ENCODE measurements at places on chromosomes 12 and 14. TPM values are rescaled to one million over a fixed set of nuclear protein-coding genes. Genes with fewer than 3 reads are reported as not detected.

DNA sequence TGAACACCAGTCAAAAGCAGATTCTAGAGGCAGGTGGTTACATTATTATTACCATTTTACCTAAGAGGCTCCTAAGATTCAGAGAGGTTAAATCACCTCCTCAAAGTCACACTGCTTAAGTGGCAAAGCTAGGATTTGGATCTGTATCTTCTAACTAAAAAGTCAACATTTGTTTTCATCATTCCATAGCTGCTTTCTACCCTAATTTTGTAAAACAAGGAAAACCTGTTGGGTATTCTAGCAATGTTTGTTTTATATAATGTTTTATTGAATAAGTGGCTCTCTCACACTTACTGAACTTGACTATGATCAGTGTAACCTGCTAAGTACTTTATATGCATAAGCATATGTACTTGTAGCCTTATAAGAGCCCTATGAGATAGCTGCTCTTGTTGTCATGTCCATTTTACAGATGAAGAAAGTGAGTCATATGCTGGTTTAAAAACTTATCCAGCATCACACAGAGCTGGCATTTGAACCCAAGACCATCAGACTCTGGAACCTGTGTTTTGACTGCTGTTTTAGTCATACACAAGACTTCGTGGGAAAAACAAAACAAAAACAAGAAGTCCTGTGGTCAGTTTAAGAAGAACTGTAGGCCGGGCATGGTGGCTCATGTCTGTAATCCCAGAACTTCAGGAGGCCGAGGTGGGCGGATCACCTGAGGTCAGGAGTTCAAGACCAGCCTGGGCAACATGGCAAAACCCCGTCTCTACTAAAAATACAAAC lies 31.7 kb upstream of the EVL start:
- no peak overlapping the region for H3K4me3 ChIP-seq
- H3K27me3 ChIP-seq = no peaks in the 10 kb centered on the region
- peaks cover 49% of the 10 kb centered on the region for H3K4me1 ChIP-seq
- no peaks in the 10 kb centered on the region for H3K36me3 ChIP-seq
- no peak overlapping the region for H3K27ac ChIP-seq

DNA sequence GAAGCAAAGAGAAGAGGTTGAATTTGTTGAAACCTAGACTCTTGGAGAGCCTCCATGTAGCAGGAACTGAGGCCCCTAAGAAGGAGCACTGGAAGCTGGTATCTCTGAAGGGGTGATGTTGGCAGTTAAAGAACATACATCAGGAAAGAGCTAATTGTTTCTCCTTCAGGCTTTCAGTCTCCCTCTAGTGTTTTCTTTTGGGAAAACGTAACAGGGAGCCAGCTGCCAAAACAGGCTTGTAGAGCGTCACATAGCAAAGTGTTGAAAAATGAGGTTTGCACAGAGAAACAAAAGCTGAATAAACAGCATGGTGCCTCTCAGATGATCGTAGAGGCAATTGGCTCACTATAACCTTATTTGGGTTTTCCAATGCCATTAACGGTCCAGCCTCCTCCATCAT lies 46.9 kb upstream of the CAND1 start:
- peaks cover 10% of the 10 kb centered on the region for H3K4me1 ChIP-seq
- H3K27me3 ChIP-seq = peaks cover 5% of the 10 kb centered on the region
- no peaks in the 10 kb centered on the region for H3K36me3 ChIP-seq
- peak; percentile 36 for DNase-seq
- no peak overlapping the region for H3K27ac ChIP-seq

DNA sequence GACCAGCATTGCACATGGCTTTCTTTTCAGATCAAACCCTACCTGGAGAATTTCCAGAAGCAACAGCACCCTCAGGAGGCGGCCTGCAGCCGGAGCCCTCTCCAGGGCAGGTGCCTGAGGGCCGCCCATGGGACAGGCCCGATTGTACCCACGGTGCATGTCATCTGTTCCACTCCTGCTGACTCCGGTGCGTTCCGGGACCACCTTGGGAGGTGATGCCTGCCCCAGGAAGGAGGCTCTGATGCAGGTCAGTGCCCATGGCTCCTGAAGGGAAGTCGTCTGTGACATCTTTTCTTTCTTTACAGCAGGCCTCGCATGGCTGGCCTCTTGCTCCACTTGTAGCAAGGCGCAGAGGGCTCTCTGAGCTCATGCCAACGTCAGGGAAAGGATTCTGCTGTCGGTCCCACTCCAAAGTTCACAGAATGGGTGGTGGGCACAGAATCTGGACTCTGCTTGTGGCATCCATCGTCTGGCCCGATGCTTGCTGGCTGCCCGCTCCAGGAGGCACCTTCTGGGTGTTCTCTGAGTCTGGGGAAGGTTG lies 160.7 kb upstream of the RTL1 start:
- peaks cover 5% of the 10 kb centered on the region for H3K36me3 ChIP-seq
- no peak overlapping the region for H3K4me3 ChIP-seq

DNA sequence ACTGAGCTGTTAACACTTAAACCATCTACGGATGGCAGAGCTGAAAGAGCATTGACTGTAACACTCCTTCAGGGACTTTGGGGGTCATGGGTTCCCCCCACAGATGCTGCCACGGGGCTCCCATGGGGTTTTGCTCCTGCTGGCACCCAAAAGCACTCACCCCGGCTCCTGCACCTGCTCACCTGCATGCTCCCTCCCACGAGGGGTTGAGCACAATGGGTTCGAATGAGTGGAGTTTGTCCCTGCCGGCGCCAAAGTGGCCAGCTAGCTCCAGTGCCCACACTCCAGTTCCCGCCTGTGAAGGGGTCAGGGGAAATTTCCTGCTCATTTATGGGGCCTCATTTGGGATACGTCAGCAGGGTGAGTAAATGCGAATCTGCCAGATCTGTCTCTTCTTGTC lies 40.7 kb downstream of the TNFAIP2 start:
- H3K4me3 ChIP-seq = no peak overlapping the region
- H3K36me3 ChIP-seq = peaks cover 3% of the 10 kb centered on the region
- H3K4me1 ChIP-seq = peaks cover 9% of the 10 kb centered on the region
- H3K27me3 ChIP-seq = no peaks in the 10 kb centered on the region

DCP1B gene
- 8.6 TPM for total RNA-seq

CORO1C gene
- total RNA-seq = 252 TPM

- H3K4me1 ChIP-seq = peaks cover 29% of the 10 kb centered on the region
- H3K27me3 ChIP-seq = no peaks in the 10 kb centered on the region
- no peak for DNase-seq
- H3K4me3 ChIP-seq = no peak overlapping the region
- peaks cover 35% of the 10 kb centered on the region for H3K36me3 ChIP-seq
Observed at GRCh38 chr14:104874110-104874531, 9.1 kb downstream of the CEP170B start.

Measured in Calu3 (cell line).